Stimulated activated CD4-positive, alpha-beta T cell treated with anti-CD3 and anti-CD28 coated beads, Interleukin-1b, Interleukin-23, amount 100 ng/mL, for 4 hours (primary cell): ENCODE measurements at places on chromosomes 5 and 9.
A peak's percentile ranks its signal among the peaks of the same experiment; 100 is the strongest.

- no peak for DNase-seq
Measured at GRCh38 chr5:173565491-173566072, 50.9 kb downstream of the BOD1 start.

DNA sequence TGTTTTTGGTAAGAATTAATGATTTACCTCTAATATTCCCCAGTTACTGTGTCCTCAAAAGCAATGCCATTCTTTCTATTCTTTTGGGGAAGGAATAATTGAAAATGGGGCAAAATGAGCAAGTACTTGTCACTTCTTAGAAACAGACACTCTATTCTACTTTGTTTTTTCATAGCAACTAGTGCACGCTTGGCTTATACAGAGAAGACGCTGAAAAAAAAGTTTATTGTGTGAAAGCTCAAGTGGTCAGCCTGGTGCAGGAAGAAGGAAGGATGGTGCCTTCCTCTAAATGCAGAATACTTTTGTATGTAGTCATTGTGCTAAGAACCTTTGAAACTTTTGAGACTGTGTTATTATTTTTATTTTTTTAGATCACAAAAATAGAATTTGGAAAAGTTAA, 29.6 kb downstream of the ANKDD1B start:
- no peak for DNase-seq

DNA sequence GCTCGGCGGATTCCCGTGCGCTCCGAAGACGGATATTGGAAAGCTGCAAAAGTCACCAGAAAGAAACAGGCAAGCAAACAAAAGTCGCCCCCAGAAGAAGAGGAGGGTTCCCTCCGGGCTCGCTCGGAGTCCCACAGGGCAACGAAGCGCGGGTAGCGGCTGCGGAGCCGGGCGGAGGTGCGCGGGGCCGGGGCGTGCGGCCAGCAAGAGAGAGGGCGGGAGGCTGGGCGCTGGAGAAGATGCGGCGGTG, at the start of gene FBN2:
Gene FBN2, minus strand, starts transcription at position 246 of the 250 bp plus-strand sequence. CDS start 642 bp downstream, outside the sequence.
- no peak for DNase-seq

- DNase-seq, result no peak
Measured at GRCh38 chr9:3954331-3955304, 345.2 kb downstream of the GLIS3 start.

DNA sequence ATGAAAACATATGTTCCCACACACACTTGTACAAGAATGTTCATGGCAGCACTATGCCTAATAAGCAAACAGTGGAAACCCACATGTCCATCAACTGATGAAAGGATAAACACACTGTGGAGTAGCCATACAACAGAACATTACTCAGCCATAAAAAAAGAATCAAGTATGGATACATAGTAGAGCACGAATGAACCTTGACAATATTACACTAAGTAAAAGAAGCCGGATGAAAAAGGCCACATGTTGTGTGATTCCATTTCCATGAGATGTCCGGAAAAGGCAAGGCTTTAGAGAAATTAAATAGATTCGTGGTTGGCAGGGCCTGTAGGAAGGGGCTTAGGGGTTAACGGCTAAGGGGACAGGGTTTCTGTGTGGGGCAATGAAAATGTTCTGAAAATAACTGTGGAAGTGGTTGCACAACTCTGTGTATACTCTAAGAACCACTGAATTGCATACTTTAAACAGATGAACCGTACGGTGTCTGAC, 51.4 kb downstream of the COL23A1 start:
- no peak for DNase-seq

DNA sequence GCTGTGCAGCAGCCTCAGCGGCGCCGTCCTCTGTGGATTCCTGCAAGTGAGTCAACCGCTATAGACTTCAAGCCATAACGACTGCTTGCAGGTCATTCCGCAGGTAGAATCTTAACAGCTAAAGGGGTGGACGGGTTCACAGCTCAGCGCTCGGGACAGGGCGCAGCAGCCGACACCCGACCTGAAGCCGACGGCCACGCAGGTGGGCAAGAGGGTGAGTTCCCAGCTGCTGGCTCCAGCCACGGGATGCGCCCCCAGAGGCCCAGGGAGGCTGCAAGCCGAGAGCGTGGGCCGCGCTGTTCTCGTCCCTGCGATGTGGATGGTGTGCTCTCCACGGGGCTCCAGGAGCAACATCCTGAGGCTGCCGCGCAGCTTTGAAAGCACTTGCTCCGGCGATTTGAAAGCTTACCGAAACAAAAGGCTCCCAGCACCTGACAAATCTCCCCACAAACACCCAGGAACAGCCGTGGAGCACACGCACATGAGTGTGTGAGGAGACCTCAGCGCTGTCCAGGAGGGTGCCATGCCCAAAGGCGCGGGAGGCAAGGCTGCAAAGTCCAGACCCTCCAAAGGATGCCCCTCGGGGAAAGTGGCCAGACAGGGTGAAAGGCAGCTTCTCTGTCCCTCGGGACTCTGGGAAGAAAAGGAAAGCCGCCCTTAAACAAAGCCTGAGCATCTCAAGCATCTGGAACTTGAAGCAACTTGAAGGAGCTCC, 48.7 kb downstream of the EXD3 start:
- DNase-seq, result no peak

DNA sequence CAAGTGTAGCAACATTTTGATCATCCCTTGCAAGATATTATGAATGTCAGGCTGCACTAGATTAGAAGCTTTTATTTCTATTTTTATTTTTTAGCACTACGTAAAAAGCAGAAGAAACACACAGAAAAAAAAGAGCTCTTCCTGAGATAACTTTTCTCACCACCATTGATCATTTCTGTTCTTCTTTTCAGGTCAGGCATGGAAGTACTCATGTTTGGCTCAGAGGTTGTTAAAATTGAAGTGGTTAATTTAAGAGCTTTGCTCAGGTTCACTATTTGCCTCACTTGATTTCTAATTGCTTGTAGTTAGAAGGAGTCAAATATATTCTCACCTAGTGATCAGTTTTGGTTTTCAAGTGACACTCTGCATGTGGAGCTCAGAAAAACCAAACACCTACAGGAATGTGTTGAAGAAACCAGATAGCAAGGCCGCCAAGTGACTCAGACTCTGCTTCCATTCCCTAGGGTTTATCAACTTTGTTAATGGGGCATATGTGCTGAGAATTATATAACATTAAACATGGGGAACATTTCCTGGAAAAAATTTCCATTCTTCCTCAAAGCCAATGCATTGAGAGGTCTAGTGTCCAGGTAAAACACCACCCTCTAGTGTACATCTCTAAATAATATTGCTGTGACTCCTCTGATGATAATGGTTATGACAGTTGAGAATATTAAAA, 679.8 kb downstream of the CETN3 start:
- no peak for DNase-seq

DNA sequence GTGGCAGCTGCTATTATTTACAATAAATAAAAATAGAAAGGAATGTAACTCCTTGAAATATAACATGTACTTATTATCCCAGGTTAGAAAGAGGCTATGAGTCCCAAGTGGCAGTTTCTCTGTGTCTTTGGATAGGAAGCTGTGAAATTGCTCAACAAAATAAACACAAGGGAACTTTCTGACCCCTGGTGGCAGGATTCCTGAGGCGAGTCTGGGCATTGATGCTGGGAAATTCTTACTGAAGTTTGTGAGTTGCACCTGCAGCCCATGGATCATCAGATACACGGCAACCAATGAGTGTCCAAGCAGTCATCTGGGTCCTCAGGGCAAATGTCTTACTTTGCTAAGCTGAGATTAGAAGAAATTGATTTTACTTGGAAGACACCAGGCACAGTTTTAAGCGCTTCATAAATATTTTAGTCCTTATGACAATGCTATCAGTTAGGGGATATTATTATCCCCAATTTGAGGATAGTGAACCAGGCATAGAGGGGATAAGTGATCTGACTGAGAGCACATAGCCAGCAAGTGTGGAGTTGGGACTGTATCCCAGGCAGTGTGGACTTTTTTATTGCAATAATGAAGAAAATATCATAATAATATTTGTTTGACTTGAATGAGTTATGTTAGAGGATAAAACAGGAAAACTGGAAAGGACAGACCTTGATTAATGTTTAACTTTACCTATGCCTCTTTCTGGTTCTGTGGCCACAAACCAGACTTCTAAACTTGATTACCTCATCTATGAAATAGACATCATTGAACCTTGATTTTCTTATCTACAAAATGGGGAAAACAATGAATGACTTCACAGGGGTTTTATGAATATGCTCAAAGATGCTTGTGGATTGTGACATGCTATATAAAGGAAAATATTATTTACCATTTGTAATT, 265.5 kb upstream of the ADAMTSL1 start:
- no peak for DNase-seq

DNA sequence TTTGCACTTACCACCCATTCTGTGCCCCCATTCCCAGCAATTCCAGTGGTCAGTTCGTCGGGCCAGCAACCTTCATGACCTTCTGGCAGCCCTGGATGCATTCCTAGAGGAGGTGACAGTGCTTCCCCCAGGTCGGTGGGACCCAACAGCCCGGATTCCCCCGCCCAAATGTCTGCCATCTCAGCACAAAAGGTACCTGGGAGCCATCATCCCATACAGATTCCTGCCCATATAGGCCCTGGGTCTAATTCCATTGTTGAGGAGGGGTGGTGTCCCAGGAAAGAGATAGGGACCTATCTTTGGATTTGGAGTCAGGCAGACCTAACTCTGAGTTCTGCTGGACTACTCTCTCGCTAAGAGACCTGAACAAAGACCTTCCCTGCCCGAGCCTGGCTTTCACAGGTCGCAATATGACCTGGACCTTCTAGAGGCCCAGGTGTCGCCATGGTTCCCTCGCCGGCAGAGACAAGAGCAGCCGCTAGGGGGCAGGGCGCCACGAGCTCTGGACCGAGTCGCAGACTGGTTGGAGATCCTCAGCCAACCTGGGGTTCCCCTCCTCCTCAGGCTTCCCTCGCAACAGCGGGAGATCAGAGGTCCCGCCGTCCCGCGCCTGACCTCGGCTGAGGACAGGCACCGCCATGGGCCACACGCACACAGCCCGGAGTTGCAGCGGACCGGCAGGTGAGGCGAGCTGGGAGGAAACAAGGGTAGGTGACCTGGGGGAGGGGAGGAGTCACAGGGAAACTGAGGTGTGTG, 3.1 kb downstream of the SLC4A9 start:
- DNase-seq, result peak; percentile 79

GRCh38 chr9:137070906-137071275, 534 bp upstream of the SAPCD2 start:
- DNase-seq, result no peak

DNA sequence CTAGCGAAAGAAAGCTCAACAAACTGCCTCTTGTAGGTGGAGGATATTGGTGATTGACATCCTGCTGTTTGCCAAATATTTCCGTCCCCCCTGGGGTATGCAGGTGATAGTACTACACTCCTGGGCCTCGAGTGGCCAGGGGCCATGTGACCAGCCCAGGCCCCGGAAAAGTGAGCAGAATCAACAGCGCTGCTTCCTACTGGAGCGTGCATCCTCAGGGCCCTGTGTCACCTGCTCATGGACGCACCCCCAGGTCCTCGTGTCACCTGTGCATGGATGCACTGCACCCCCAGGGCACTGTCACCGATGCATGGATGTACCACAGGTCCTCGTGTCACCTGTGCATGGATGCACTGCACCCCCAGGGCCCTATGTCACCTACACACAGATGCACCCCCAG, 43.8 kb downstream of the ADAMTS16 start:
- DNase-seq, result no peak
